RPMI8226 (cell line): ENCODE measurements at places on chromosomes 3 and 15.

- no peak for DNase-seq
Measured at GRCh38 chr3:5022966-5023776, 43.9 kb downstream of the BHLHE40 start.

DNA sequence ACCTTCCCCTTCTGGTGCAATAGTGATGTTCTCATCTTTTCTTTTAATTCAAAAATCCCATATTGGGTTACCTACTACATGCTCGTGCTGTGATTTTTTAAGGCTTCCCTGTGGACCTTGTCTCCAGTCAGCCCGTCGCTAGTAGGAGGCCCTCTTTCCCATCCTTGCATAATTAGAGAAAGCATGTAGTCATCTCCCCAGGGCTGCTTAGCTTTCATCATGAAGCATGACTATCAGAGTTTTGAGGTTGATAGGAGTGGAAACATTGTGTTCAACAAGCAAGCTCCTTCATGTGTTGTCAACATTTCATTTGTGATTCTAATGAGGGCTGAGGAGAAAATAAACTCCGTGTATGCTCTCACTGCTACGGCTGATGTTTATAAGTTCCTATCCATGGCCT is 8.7 kb upstream of the LRTM1 start:
- DNase-seq: no peak

GRCh38 chr15:34025252-34025651 is 13.8 kb downstream of the AVEN start:
- DNase-seq: no peak

DNA sequence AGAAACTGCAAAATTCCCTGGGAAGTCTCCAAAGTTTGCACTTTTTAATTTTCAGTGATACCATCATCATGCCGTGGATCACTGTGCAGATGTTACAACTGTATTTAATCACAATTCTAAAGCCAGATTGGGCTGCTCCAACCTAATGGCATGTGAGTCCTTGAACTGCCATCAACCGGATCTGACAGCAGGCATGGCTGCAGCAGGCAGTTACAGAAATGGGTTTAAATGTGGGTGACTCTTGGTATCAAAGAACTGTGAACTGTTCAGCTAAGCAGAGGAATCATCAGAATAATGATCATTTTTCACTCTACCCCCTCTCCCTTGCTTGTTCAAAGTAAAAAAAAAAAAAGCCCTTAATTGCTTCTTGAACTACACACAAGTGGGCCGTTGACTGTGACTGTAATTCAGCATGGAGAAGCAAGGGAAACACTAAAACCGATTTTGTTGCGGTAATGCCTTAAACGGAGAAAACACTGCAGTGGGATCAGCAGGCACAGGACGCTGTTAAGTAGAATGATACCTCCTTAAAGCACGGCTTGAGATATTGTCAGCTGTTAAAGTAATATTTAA is 152.4 kb downstream of the RORA start:
- no peak for DNase-seq

DNA sequence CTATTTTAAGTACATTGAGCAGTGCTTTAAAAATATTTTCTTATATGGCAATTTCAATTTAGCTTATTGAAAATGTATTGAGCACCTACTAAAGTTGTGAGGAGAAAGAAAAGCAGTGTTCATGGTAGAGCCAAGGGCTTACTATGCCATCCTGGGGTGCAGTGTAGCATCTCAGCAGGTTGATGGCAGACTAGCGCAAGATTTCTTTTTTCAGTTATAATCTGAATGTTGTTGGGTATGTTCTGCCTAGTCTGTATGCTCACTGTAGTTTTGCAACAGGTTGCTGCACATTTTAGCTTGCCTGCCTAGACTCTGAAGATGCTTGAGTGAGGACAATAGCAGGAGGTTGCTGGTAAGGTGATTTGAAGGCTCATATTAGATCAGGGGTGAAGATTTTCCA is 103.1 kb upstream of the UNC13C start:
- DNase-seq: peak; percentile 15

DNA sequence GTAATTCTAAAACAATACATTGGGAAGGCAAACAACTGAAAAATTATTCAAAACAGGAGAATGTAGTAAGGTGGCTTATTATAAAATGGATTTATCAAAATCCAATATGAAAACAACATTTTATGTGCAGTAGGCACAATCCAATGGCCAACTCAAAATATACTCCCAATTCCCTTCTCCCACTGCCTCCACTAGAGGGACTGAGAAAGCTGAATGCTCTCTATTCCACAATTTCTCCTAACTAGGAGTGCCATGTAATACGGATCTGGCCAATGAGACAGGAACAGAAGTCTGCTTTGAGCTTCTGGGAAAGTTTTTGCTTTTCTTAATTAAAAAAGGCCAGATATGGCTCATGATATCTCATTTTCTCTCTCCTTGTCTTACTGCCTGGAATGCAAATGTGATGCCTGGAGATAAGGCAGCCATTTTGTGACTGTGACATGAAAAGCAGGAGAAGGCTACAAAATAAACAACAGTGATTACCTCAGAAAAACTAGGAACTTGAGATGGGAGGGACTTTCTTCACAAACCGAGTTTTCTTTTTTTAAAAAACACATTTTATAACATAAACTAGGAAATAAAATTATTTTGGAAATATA is 18.8 kb upstream of the VGLL4 start:
- no peak for DNase-seq

DNA sequence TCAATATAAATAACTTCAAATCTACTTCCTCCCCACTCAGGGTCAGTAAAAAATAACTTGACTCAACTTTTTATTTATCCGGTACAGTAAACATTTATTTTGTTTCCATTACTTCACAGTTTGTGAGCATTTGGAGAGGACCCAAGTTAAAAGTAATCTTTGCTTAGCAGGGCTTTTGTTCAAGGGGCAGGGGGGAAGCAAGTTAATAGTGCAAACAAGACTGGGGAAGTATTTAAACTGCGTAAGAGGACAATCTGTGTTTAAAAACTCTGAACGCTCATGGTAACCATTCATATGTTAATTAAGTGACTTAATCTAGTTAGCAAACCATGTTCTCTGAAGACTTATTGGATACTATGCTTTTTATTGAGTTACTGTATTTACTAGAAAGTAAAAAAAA is 346.2 kb downstream of the SLC9A9 start:
- DNase-seq: no peak

DNA sequence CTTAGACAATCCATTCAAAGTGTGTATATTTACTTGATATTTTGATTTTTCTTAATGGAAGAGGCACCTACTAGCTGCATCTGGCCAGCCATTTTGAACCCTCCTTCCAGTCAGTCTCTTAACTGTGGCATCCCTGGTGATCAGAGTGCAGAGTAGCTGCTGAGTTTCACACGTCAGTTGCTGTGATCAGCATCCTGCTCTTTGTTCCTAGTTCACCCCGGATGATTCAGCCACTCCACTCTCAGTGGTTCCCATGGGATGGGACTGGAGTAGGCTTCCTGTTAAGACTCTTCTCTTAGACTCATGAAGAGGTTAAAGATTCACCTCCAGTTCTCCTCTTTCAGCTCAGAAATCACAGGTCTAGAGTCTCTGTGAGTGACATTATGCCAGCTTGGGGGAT is 75.8 kb downstream of the STXBP5L start:
- no peak for DNase-seq

- no peak for DNase-seq
Measured at GRCh38 chr15:57012556-57012955, 94.1 kb downstream of the TCF12 start.
